ENCODE measurements at places on chromosomes 4 and X.

GRCh38 chrX:55342533-55343501, 78.1 kb upstream of the PAGE3 start:
- peak; percentile 49 for DNase-seq

DNA sequence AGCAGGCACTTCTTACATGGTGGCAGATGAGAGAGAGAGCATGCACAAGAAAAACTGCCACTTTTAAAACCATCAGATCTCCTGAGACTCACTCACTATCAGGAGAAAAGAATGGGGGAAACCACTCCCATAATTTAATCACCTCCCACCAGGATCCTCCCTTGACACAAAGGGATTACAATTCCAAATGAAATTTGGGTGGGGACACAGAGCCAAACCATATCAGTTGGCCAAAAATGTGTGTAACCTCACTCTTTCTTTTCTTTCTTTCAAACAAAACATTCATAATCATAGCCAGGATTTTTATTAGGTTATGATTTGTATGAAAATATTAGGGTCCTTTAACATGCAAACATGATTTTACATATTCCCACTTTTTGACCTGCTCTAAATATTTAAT, 222.1 kb downstream of the PCDH18 start:
- no peak for DNase-seq

DNA sequence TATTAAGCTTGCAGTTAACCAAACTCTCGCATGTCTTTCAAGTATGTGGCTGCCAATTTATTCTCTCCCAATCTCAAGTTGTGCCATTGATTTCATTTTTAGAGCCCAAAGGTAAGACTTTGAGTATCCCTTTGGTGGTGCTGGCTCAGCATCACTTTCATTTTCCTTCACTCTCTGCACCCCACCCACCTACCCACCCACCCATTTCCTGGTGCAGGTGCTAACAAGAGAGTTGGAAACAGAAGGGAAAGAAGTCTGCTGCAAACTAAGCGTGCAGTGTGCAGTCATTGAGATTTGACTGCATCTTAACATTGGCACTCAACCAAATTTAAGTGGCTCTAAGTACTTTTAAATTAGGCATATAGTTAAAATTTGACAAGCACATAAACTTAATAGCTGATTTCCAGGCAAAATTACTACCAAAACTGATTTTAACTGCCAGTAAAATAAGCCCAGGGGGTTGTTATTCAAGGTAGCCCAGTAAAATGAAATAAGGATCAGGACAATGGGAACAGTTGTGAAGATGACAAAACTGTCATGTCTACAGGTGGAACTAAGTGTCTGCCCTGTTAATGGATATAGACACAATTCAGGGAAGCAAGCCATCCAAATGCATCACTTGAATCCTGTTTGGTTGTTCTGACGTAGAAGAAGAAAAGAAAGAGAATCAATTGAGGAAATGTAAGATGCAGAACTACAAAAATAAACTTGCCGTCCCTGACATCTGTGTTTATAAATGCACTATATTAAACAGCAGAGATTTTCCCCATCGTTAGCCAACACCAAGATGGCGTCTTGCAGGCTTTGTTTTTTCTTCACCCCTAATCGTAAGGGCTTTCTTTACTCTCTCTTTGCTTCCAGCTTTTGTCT, 184.2 kb downstream of the KDR start:
- no peak for DNase-seq

DNA sequence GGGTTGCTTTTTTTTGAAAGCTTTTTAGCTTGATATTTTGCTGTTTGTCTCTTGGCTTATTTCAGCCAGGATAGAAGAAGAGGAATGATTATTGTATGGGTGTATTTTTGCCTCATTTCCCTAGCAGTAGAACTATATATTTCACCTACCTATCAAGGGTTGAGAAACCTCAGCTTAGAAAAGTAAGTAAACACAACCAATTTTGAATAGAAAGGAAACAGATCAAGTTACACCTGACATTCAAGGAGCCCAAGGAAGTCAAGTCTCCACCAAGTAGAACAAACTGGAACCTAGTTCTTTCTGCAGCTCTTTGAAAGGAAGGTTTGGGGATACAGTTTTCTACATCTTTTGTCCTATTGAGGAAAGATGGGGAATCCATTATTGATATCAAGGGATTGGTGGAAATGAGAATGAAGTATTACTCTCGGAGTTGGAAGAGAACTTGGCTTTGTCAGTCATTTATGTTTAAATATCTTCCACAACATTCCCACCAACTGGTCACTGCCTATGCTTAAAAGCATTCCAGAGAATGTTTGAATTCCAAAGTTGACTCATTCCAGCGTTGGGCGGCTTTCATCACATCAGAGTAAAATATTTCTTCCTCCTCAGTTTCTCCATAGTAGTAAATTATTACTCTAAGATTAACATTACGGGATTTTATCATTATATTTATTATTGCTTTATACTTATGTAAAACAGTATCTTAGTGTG, 207.8 kb upstream of the CNKSR2 start:
- no peak for DNase-seq

DNA sequence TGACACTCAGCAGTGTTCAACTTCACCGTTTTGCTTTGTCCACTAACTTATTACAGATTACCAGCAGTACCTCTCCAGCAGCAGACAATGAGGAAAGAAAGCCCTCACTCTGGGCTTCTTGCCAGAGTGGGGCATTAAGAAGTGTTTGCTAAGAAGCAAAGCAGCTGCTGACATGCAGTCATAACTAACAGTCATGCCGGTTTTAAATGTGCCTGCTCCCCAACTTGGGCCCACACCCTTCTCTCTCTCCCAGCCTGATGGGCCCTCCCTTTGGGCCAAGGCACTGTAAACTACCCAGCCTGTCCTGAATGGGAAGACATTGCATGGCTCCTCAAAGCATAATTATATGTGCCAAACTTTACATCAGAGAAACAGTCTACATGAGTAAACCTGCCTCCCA, 54.6 kb upstream of the HHIP start:
- DNase-seq = no peak

- DNase-seq = peak; percentile 56
These were observed 729 bp upstream of the IRF2 start for GRCh38 chr4:184475096-184475461.

GRCh38 chr4:16027114-16027513, 56.7 kb downstream of the PROM1 start:
- no peak for DNase-seq

DNA sequence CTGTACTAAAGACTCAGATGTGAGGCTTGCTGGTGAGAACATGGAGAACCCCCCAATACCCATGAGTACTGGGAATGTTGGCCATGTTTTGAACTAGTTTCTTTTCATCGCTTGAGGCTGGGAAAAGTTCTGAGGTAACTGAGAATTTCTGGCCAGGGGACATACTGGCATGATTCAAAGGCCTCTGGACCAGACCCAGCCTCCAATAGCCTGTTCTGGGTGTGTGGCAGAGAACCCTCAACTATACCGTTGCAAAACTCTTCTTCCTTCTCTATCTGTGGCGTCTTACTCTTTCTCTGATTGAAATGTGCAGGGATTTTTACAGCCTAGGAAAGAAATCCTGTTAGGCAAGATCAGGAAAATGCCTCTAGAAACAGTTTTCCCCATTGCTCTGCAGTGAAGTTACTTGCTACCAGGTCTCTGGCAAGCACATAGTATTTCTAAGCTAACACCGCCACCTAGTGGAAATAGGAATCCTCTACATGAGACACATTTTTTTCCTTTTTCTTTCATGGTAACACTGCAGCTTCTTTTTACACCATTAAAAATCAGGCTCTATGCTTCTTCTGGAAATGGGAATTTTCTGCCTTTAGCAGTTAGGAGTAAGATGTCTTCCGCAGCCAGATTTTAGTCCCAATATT, 170.7 kb upstream of the ZCCHC13 start:
- DNase-seq = peak; percentile 42

DNA sequence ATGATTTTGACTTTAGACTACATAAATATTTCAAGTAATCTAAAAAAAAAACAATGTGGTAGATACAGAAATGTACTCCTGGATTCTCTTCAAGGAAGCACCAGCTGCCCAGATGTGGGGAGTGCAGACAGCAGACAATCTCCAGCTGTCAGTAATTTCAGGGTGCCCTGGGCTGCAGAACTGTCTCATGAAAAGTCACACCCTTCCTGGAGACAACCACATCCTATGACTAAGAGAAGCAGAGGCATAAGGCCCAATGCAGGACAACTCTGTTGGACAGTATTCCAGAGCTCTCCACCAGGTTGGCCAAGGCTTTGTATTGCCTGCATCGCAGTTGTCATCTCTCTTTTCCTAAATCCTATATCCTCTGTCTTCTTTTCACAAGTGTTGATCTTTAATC, 34.4 kb upstream of the BLTP1 start:
- DNase-seq = no peak

- DNase-seq = no peak
These were observed 324.9 kb downstream of the NAF1 start for GRCh38 chr4:162841753-162842152.

GRCh38 chrX:119382606-119383005, 16.5 kb upstream of the SLC25A43 start:
- DNase-seq = no peak

DNA sequence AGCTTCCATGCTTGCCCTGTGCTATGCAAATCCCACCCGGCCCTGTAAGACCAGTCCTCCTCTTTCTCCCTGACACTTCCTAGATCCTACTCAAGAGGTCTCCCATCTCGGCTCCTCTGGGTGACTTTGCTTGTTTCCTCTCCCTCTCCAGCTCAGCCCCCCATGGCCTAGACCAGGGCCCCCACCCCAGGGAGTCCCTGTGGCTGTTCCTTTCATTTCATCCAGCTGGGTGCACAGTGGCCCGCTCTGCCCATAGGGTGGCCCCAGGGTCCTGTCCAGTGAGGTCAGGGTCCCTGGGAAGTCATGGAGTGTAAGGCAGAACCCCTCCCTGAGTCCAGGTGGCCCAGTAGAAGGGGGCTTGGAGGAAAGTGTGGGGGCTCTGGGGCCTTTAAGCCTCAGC, 52.3 kb upstream of the NKX1-1 start:
- no peak for DNase-seq

DNA sequence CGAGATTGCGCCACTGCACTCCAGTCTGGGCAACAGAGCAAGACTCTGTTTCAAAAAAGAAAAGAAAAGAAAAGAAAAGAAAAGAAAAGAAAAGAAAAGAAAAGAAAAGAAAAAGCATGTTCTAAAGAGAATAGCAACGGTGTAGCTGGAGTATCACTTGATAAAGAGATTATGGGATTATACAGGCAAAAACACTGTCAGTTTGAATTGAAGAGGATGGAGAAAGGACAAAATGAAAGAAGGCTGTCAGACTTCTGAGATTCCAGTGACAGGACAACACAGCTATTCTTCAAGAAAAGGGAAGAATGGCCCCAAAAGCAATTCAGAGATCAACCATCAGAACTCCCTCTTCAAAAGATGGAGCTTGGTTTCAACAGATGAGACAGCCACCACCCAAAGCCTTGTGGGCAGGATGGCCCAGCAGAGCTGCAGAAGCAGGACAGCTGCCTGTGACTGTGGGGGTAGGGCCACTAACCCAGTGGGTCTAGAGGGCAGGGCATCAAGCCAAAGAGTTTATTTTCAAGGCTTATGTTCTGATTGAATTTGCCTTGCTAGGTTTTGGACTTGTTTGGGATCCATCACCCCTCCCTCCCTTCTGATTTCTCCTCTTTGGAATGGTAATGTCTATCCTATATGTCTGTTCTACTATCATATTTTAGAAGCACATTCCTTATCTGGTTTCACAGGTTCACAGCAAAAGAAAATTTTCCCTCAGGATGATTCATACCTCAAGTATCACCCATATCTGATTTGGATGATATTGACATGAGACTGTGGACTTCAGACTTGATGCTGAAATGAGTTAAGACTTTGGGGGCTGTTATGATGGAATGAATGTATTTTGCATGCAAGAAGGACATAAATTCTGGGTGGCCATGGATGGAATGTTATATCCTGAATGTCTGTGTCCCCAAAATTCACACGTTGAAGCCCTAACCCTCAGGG, 17.5 kb downstream of the RFC1 start:
- no peak for DNase-seq

GRCh38 chr4:55608591-55608990, 16.5 kb upstream of the PDCL2 start:
- no peak for DNase-seq

GRCh38 chr4:153433754-153434105, 32.4 kb upstream of the TMEM131L start:
- DNase-seq = no peak

- no peak for DNase-seq
These were observed 256.6 kb downstream of the IL1RAPL1 start for GRCh38 chrX:28843817-28844216.

Data from GM10248 (cell line).